Stimulated activated CD4-positive, alpha-beta T cell treated with anti-CD3 and anti-CD28 coated beads, TNF-alpha, amount 100 ng/mL, for 4 hours (primary cell): ENCODE measurements at places on chromosomes 6 and 20.

GRCh38 chr6:163126741-163127140 lies 287.8 kb upstream of the QKI start:
- no peak for DNase-seq

GRCh38 chr6:9404351-9405146 lies 969.2 kb upstream of the SLC35B3 start:
- DNase-seq = no peak

DNA sequence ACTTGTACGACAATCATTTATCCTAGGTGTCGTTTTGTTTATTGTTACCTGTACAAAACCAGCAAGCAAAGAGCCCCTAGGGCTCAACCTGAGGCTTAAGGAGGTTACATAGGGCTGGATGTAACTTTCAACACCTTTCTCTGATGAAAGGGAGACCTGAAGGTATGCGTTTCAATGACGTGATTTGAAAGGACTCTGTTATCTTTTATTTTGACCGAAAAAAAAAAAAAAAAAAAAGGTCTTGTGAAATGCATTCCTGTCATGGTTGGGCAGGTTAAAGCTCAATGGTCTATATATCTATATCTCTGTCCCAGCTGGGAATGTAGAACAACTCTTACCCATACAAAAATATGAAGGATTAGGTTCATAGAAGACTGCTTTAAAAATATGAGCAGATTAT lies 78.7 kb upstream of the SASH1 start:
- no peak for DNase-seq

DNA sequence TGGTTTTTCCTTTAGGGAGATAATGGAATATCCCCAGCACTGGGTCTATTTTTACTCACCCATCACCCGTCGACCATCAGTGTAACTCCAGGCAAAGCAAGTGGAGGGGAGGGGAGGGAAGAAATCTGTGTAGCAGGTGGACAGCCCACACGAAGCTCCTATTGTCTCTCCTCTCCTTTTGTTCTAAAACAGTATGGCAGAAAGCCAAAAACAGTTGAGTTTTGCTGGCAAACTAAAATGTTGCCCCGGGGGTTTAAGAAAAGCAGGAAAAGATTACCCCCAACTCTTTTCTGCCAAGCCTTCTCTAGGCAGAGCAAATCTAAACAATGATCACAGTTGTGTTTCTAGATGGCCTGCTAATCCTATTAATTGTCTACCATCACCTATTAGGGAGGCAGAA lies 89.7 kb downstream of the PREP start:
- no peak for DNase-seq

DNA sequence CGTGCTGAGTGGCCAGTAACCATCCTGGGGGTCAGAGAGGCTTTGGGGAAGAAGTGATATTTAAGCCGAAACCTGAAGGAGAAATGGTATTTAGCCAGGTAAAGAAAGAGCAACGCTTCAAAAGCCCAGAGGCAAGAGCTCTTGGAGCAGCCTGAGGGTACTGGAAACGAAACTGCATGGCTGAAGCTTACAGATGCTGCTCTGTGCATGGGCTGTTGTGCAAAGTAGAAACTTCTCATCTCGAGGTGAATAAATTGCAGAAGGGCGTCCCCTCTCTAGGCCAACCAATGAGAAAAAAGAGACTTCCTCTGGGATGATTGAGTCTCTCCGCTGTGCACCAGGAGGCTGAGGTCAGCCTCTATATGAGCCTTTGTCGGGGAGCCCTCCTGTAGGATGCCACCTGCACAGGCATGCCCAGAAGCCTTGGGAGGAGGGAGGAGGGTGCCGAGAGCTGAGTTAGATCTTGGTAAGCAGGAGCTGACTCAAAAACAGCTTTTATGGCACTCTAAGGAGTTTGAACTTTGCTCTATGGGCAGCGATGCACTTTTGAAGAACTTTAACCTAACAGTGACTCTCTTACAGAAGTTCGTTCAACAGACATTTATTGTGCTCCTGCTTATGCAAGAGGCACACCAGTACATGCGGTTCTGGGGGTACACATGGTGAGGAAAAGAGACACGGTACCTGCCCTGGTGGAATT lies 61.6 kb upstream of the EDN1 start:
- no peak for DNase-seq

DNA sequence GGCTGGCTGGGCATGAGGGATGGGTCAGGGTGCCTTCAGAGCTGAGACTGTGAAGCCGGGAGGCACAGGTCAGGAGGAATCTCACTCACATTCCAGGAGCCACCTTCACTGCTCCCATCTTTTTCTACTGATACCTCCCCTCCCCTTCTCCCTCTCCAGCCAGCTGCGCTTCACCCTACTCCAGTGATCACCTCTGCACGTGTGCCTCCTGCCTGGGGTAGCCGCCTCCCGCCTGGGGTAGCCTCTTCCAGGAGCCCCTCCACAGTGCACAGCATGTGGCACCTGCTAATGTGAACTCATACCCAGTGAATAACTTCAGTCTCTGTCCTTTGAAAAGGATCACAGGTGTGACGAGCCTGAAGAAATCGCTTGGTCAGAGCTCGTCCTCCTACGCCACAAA lies 232.6 kb downstream of the TMEM242 start:
- no peak for DNase-seq

DNA sequence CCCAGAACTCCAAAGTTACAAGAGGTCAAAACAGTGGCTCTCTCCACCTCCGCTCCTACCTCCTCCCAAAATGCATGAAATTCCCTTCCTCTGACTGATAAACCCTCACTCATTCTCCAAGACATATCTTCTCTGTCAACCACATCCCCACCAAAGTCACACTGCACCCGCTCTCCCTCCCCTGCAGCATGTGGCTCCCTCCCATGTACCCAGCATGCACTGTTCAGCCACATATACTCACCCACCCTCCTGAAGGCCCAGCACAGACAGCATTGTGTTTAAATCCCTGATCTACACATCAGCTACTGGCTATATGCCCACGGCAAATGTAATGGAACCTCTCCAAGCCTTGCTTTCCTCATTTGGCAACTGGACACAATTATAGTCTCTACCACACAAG lies 5.5 kb upstream of the POU5F1 start:
- no peak for DNase-seq

DNA sequence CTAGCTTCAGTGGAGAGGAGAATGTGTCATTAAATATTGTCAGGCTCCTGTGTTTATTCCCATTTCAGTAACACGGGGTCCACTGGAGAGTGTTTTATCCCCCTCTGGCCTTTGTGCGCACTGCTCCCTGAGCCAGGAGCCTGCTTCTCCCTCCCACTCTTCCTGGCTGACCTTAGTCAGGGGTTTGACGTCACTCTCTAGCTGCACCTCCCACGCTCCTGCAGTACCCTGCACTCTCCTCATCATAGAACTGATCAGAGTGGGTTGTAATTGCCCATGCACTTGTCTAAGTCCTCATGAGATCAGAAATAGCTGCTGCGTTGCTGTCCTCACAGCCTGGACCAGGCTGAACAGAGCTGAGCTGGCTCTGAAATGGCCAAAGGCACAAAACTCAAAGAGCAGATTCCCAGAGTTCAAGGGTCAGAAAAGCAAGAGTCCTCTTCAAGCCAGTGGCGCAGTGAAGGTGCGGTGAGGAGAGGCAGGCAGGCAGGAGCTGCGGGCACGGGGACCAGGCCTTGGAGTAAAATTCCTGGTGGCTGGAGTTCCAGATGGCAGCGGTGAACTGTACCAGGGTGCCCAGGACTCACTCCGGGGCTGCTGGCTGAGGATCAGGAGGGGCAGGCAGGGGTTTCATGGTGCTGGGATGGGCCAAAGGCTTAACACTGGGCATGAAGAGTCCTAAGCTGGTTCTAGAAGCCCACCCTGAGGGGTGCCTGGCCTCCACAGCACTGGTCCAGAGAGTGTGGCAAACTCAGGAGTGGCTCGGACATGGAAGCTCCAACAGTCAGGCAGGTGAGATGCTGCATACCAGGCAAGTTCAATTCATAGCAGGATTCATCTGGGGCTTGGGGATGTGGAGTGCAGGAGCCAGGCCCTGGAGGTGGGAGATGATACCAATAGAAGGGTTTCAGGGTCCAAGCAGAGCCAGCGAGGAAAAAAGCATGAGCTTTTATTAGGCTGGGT lies 170.9 kb downstream of the SCP2D1 start:
- no peak for DNase-seq

DNA sequence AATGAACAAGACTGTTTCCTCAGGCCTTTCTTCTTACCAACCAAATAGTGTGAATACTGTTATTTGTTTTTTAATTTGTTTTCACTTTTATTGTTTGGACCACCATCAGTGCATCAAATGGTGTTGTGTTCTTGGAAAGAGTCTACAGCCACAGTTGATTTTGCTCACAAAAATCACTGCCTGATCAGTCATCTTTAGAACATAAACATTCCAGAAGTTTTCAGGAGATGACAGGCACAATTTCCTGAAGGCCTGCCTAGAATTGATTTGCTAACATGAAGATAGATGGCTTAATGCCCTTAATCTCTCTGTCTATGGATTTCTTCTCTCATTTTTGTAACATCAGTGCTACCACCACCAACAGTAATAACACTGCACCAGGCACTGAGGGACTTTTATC lies 13.5 kb downstream of the IL22RA2 start:
- DNase-seq = no peak

- no peak for DNase-seq
Observed at GRCh38 chr6:2863901-2864300, 22.2 kb upstream of the SERPINB1 start.

- DNase-seq = no peak
Observed at GRCh38 chr6:110613356-110613755, 136.9 kb upstream of the SLC22A16 start.

GRCh38 chr6:43795421-43795820 lies 25.4 kb downstream of the VEGFA start:
- no peak for DNase-seq

DNA sequence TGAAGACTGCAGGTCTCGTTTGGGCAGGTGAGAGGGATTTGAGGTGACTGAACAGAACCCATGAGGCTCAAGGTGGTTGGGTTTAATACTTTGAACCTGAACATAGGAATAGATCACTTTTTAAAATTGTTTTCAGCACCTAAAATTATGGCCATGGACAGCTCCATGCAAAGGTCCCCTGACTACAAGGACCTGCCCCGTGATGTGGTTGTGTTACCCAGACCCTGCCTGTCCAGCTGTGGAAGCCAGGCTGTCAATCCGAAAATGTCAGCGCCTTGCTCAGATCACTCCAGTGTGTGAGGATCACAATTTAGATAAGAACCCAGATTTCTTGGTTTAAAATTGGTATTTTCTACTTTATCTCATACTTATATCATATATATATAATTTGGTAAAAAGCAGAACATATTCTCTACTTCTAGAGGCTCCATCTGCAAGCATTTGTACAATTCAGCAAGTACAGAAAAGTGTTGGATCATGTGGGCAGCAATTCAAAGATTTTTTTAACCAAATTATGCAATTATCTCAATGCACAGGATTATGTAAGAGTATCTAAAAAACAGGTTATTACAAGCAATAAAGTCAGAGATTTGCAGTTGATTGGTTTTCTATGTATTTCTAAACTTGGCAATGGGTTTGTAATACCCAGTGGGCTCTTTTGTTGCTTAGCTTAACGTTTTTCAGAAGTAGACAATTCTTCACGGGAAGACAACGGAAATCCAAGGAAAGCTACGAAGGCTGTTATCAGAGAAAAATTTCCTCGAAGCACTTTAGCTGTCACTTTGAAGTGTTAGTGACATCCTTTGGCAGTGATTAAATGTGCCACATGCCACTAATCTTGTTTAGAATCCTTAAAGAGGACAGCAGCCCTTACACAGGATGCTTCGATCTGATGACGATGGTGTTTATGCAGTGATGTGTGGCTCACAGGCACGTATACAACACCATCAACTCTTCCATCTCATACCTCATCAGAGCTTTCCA lies 24.1 kb upstream of the RPS6KA2 start:
- no peak for DNase-seq

GRCh38 chr6:3764516-3765335 lies 13.2 kb upstream of the PXDC1 start:
- no peak for DNase-seq

GRCh38 chr6:124870611-124871459 lies 91.4 kb upstream of the RNF217 start:
- no peak for DNase-seq

DNA sequence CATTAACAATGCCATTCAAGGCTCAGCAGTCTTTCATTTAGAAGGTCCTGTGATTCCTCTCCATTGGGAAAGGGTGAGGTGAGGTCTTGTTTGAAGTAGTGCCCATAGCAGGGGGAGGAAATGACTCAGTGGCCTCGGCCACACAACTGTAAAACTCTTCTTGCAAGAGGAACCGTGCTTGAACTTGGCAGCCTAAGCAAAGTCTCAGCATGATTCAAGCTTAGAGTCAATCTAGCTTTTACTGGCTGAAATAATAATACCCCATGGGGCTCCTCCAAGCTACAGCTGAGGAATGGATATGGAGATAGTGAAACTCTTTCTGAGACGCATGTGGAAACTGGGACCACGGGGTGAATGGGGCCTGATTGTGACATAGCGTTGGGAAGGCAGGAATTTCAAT lies 428.2 kb downstream of the BMP2 start:
- DNase-seq = no peak

DNA sequence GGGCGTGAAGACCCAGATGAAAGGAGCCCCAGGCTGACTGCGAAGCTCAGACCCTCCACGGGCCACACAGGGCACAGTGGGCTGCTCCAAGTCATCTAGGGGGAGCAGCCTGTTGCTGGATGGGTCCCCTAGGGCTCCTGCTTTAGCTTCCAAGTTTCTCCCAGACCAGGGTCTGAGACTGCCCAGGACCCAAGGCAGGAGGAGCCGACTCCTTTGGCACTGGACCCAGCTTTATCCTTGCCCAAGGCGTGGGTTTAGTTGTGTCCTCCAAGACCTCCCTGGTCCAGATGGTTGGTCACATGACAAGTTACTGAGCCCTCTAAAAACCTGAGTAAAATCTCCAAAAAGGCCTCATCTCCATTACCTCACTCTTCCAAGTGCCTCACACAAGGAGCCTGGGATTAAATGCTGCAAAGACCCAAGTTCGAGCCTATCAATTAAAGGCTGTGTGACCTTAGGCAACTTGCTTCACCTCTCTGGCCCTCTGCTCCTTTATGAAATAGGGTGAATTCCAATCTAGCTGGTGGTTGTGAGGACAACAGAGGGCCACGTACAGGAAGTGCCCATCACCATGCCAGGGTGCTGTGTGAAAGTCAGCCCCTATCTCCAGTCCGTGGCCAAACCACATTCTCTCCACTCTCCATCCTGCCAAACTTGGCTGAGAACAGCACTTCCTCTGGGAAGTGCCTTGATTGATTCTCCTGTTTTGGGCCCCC lies 2.5 kb downstream of the NECAB3 start:
- no peak for DNase-seq

GRCh38 chr6:122423734-122424133 lies 24.3 kb downstream of the HSF2 start:
- no peak for DNase-seq

- no peak for DNase-seq
Observed at GRCh38 chr20:49832632-49833327, 20.2 kb downstream of the SLC9A8 start.

- no peak for DNase-seq
Observed at GRCh38 chr6:110589865-110590513, 113.6 kb upstream of the SLC22A16 start.
